Lung (tissue), 17 donors: ENCODE measurements at places on chromosomes 6 and 20.

- DNase-seq, result no peak
Observed at GRCh38 chr6:116366740-116367275, 3.9 kb upstream of the DSE start.

GRCh38 chr6:134358320-134358719 is 40.4 kb upstream of the SGK1 start:
- no peak for DNase-seq

- no peak for DNase-seq
Observed at GRCh38 chr6:73923905-73924485, 228.0 kb downstream of the CD109 start.

DNA sequence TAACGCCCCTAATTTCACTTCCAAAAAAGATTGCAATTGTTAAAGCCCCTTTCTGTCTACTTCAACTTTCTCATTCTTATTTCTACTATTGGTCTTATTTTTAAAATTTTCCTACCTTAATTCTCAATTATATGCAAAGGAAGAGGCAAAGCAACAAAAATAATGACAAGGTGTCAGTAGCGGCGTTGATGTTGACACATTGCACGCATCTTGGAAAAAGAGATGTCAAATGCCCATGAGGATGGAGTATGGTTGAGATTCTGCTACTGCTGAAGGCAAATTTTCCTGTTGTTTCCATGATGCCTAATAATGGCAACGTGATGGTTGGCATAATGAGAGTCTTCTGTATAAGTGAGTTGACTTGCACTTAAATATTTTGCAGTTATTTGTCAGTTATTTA is 258.9 kb downstream of the CDKAL1 start:
- no peak for DNase-seq

GRCh38 chr6:33857093-33857931 is 53.5 kb upstream of the MLN start:
- peak; percentile 72 for DNase-seq

DNA sequence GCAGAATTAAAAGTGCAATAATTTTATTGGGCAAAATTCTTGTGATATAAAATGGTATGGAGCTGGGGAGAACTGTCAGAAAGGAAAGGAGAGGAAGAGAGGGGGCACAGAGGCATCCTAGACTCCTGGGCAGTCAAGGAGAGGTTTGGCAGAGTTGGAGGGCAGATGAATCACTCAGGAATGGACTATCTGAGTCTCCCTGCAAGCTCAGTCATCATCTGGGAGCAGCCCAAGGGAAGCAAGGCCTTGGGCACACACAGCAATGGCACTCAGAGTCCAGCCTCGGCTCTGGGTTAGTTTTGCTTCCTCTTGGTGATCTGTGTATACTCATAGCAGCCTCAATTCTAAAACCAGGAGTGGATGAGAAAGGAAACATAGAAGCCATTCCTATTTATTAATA is 67.2 kb downstream of the SLC22A1 start:
- DNase-seq, result no peak

DNA sequence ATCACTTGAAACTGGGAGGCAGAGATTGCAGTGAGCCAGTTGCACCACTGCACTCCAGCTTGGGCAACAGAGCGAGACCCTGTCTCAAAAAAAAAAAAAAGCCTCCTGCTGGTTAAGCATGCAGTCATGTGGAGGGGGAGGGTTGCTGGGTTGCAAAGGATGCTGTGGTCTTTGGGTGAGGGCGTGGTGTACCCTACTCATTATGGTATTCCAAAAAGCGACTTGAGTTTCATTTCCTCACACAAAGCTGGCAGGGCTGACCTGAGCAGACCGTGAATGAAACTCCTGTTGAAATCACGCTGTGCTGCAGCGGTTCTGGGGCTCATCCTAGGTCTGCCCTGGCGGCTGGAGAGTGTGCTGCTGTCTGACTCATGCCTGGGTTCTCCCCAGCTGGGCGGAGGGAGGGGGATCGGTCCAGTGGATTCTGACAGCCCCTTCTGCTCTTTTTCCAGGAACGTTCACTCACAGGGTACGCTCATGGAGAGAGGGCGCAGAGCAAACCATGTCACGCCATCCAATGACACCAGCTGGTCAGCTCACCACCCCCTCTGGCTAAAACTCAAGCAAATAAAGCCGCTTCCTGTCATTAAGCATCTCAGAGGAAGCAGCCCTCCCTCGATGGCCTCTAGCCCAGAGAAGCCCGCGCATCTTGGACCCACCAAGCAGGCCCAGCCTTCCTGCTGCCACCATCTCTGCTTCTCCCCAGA is 166.2 kb downstream of the SCML4 start:
- DNase-seq, result peak; percentile 88

- no peak for DNase-seq
Observed at GRCh38 chr6:153424719-153425400, 293.8 kb upstream of the RGS17 start.

GRCh38 chr6:43679057-43679456 is 8.5 kb downstream of the MRPS18A start:
- no peak for DNase-seq

DNA sequence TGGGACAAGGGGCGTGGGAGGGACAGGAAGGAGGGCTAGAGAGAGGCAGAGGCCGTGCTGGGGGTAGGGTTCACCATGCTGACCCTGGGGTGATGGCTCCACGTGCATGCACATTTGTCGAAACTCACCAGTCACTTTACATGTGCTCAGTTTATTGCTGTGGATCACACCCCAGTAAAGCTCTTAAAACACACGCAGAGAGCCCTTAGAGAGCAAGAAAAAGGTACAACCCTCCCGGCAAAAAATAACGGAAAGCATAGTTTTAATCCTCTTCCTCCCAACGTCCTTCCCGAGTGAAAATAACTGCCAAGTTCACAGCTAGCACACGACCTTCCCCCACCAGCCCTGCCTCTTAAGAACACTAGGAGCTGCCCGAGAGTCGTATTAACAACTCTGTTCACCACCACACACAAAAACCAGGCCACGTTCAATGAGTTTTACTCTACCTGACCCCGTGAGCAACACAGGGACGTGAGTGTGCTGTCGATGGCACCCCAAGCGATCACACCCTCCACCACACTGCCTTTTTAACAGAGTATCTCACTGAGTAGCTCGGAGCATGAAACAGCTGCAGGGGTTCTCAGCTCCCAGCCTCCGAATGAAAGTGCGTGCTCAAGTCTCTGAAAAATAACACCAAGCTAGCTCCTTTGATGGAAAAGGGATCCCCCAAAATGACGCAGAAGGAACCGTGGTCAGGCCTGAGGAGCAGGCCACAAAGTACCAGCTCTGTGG is 39.7 kb downstream of the TAF4 start:
- peak; percentile 83 for DNase-seq

DNA sequence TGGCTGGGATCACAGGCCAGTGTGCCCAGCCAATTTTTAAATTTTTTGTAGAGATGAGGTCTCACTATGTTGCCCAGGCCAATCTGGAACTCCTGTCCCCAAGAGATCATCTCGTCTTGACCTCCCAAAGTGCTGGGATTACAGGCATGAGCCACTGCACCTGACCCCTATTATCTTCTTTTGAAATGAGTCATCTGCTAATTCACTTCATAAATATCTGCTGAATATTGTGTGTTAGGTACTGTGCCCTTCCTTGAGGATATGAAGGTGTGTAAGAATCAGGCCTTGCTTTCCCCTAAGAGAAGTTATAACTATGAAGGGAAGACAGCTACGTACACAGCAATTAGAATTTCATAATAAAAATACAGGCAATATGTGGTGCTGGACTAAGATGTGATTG is 8.2 kb downstream of the ATRN start:
- DNase-seq, result no peak

DNA sequence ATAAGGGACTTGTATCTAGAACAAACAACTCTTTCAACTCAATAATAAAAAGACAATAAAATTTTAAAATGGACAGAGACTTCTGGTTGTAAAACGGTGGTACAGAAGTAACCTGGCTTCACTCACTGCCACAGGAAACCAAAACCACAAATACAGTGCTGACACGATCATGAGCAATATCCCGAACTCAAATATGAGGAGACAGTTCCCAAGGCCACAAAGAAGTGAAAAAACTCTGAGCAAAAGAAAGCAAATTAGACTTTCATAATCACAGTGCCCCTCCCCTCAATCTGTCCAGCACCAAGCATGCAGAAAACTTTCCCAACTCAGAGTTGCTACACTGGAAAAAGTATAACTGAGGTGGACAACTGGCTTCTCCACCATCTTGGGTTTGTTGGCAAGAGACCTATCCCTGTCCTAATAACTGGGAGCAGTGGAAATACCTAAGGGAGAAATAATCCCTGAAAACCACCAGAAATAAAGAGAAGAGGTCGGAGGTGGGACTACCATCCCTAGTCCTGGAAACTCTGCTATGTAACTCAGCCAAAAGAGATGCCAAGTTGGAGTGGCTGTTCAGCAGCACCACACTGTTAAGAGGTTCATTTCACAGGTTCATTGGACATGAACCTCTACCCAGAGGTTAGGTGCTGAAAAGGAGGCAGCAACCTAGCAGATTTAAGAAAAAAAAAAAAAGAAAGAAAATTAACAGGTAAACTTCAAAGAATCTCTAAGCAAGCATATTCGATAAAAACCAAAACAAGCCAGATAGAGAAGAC is 55.5 kb downstream of the REV3L start:
- no peak for DNase-seq

- DNase-seq, result no peak
Observed at GRCh38 chr20:13148961-13149360, 72.1 kb upstream of the ISM1 start.

DNA sequence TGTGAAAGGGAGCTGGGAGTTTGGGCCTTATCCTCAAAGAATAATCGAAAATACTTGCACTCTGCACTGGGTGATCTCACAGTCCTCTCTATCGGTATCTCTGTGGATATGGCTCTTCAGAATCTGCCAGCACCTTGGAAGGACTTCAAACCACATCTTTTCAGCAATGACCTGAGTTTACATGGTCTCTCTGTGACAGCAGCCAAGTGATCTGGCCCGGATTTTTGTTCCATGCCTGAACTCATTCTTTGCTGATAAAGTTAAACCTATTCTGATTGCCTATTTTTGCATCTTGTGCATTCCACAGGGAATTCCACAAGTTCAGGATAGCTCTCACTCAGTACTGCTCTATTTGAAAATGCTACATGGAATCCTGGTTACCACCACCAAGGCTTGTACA is 98.9 kb downstream of the HDGFL1 start:
- peak; percentile 29 for DNase-seq

- no peak for DNase-seq
Observed at GRCh38 chr6:20070047-20070446, 142.2 kb downstream of the MBOAT1 start.

GRCh38 chr6:37036146-37036545 is 30.7 kb downstream of the FGD2 start:
- DNase-seq, result no peak

DNA sequence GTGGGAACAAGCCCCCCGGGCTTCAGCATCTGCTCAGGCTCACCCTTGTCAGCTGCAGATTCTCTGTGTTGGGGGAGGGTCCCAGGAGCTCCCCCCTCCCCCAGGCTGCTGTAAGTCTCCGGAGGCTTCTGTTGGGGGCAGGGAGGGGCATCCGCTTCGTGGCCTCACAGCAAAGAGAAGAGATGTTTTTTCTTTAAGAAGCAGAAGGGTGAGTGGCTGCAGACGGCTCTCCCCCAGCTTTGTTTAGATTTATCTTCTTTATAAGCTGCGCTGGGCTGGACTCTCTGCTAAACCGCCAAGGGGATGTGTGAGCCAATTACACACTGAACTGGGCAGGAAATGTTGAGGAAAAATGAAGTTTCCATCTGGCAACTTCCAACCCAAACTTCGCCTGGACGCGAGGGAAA is 48.7 kb upstream of the GATA5 start:
- peak; percentile 95 for DNase-seq

DNA sequence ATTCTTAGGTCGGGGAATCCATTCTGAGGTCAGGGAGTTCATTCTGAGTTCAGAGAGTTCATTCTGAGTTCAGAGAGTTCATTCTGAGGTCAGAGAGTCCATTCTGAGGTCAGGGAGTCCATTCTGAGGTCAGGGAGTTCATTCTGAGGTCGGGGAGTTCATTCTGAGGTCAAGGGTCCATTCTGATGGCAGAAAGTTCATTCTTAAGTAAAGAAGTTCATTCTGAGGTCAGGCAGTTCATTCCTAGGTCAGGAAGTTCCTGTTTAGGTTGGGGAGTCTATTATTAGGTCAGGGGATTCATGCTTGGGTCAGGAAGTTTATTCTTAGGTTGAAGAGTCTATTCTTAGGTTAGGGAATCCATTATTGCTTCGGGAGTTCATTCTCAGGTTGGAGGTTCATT is 16.5 kb upstream of the NXT1 start:
- DNase-seq, result no peak

GRCh38 chr20:23244156-23244915 is 106.3 kb upstream of the NXT1 start:
- no peak for DNase-seq

DNA sequence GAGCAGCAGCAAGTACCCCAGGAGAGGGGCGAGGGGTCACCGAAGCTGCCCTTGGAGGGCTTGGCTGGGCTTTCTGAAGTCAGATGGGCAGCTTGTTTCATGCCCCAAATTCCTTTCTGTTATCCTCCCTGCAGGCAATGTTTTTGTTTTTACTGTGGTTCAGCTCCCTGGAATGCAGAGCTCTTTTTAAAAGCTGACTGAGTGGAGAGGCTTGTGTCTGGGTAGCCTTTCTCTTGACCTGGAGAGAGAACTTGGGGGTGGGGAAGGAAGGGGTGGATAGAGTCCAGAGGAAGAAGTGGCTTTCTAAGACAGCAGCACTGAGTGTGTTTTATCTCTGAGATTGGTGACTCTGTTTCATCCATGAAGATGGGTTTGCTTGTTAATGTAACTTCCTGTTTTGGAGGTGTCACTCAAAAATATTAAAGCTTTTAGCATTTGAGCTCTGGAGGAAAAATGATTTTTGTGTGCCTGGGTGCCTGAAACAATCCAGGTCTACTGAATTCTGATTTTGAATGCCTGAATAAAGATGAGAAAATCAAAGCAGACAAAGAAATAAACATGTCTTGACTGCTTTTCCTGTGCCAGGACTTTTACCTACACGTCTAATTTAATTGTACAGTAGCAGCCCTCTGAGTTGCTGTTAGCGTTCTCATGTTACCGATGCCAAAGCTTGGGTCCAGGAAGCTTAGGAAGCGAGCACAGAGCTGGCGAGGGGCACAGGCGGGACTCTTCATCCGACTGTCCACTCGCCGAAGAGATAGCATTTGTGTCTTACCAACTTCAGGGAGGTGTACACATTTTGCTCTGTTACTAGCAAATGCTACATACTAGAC is 78.2 kb upstream of the EEF1E1 start:
- DNase-seq, result no peak

DNA sequence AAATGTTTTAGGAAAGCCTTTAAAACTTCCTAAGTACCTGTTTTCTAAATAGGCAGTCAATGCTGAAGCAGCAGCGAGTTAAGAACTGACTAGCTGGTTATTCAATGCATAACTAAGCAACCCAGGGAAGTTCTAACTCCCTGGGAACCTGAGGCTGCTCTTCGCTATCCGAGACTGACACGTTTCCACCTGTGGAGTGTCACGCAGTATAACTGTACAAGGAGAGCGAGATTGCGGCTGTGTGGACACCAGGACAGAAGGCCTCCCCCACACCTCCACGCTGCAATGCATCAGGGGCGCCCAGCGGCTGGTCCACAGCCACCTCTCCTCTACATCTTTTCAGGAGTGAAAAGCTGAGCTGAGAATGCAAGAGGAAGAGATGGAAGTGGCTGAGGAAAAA is 8.0 kb downstream of the PXDC1 start:
- no peak for DNase-seq
